ENCODE measurements at places on chromosomes 7 and 10.

DNA sequence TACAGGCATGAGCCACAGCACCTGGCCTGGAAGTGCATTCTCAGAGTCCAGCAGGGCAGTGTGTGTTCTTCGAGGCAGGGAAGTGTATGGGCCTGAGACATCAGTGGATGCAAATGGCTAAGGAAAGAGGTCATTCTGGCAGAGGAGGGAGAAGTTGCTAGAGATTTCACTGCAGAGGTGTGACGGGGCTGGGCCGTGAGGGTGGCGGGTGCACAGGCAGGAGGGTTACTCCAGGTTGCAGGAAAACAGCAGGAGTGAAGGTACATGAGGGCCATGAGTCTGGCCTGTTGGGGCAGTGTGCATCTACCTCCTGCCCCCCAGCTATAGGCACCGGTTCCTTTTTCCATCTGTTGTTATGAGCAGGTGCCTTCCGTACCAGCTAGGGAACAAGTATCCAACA, 29.3 kb downstream of the COL26A1 start:
- no peaks in the 10 kb centered on the region for H3K36me3 ChIP-seq
- no peak for DNase-seq
- no peaks in the 10 kb centered on the region for H3K27me3 ChIP-seq
- no peak overlapping the region for H3K27ac ChIP-seq
- no peak overlapping the region for H3K4me3 ChIP-seq

DNA sequence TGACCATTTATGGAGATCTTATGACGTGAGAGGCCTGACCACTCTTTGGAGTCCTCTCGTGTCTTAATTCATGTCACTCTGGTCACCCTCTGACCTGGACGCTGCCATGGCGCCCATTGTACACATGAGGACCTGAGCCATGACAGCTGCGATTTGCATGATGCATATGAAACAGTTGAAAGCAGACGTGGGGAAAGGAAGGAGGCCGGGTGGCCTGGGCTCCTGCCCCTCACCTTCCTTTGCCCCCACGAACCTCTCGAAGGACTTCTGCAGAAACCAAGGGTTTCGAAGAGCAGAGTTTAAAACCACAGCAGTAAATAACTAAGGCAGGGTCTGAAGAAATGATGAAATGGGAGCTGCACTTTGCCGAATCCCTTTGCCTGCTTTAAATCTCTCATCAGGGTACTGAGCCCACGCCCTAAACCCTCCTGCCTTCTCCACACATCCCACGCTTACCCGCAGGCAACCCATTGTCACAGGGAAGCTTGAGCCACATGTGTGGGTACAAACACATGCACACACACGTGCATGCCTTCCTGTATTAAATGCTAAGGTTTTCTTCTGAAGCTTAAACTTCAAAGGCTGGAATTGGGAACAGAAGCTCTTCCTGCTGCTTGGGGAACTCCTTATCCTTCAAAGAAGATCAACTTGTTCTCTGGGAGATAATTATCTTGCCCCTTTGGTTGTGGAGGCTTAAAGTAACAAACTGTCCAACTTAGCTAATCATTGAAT, 11.7 kb upstream of the CALML3 start:
- no peak overlapping the region for H3K27ac ChIP-seq
- no peaks in the 10 kb centered on the region for H3K4me1 ChIP-seq
- H3K4me3 ChIP-seq, result no peak overlapping the region
- DNase-seq, result no peak
- no peaks in the 10 kb centered on the region for H3K36me3 ChIP-seq
- H3K27me3 ChIP-seq, result no peaks in the 10 kb centered on the region

DNA sequence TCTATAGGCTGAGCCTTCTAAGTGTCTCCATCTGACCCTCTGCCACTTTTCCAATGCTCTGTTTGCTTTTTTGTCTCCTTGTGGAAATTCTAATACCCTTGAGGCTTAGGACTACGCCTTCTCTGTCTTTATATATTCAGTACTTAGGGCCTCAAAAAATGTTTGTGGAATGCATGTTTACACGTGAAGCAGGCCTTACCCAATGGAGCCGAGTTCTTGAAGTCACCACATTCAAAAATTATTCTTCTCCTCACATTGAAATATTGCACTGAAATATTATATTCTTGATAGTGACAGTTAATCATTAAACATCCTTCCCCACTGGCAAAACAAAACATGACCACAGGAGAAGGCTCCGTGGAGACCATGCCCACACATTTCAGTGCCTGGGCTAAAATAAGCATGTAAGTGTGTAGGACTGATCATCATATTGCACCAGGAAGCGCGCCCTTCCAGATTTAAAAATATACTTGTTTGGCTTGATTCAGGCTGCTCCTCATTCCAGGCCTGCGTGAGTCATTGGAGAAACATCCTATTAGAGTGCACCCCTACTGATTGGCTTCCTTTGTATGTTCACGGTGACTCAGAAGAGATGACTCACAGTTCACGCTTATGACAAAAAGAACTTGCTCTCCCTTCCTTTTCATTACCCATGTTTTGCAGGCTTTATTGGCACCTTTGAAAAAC, 307.4 kb upstream of the AOAH start:
- peak; percentile 85 for DNase-seq
- no peak overlapping the region for H3K4me3 ChIP-seq
- peak overlapping the region; percentile 67 for H3K27ac ChIP-seq
- no peaks in the 10 kb centered on the region for H3K36me3 ChIP-seq

DNA sequence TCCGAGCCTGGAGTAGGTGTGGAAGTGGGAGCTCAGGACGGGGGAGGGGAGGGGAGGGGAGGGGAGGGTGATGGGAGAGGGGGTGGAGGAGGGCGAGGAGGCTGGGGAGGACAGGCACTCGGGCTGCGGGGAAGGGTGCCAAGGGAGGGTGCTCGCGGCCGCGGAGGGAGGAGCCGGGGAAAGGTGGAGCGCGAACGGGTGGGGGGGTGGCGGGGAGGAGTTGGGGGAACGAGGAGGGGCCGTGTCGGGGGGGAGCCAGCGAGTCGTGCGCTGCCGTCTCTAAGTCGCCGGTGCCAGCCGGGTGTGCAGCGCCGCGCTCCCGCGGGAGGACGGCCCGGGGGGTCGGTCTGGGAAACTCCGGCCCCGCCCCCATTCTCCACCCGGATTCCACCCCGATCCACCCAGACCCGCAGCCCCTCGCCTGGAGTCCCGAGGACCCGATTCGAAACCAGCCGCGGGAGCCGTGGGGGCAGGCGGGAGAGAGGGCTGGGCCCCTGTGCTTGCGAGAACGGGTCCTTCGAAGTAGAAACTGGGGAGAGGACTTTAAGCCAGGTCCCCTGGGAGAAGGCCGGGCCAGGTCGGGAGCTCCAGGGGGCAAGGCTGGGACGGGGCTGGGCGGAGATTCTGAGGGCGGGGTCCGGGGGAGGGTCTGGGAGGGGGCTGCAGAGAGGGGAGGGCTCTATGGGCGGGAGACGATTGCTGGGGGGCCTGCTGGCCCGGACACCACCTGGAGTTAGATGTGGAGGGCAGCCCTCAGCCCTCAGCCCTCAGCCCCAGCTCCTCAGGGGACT, at the start of gene ZNF467:
TSS of gene ZNF467 (minus strand) at position 143 of the 791 bp plus-strand sequence. CDS start 2,556 bp downstream, outside the sequence.
- H3K4me1 ChIP-seq, result no peaks in the 10 kb centered on the region
- peak; percentile 47 for DNase-seq
- H3K36me3 ChIP-seq, result no peaks in the 10 kb centered on the region
- peak within 1 kb of the TSS; percentile 46 for H3K4me3 ChIP-seq

- H3K27me3 ChIP-seq, result no peaks in the 10 kb centered on the region
- H3K27ac ChIP-seq, result no peak overlapping the region
- H3K36me3 ChIP-seq, result no peaks in the 10 kb centered on the region
- no peaks in the 10 kb centered on the region for H3K4me1 ChIP-seq
- no peak overlapping the region for H3K4me3 ChIP-seq
These were observed 131.7 kb downstream of the SORCS1 start for GRCh38 chr10:107032700-107033401.

- H3K36me3 ChIP-seq, result no peaks in the 10 kb centered on the region
- no peak overlapping the region for H3K4me3 ChIP-seq
- peaks cover 86% of the 10 kb centered on the region for H3K27me3 ChIP-seq
- no peak overlapping the region for H3K27ac ChIP-seq
These were observed 7.3 kb upstream of the MNX1 start for GRCh38 chr7:157017603-157018327.

GRCh38 chr10:126496771-126497545, 108.7 kb upstream of the ADAM12 start:
- H3K27me3 ChIP-seq, result no peaks in the 10 kb centered on the region
- H3K27ac ChIP-seq, result no peak overlapping the region
- H3K4me3 ChIP-seq, result no peak overlapping the region

DNA sequence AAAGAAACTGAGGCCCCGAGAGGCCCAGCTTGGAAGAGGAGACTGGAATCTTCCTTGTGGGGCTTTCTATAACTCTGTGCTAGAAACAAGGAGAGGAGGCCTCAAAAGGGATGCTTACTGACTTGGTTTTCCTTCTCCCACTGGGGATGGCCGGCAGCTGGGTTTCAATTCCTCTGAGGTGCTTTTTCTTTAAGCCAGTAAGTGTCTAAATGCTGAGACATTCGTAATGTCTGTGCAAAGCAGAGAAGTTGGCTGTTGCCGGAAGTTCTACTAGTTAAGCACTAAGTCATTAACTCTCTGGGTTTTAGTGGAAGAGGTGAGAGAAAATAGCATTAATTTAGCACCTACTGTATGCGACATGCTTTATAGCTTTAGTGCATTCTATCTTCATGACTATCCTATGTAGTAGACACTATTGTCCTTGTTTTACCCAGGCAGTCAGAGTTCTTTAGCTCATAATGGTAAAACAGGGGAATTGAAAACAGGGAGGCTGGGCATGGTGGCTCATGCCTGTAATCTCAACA, 135.2 kb downstream of the RGS10 start:
- no peak for DNase-seq
- H3K27ac ChIP-seq, result no peak overlapping the region
- H3K4me1 ChIP-seq, result no peaks in the 10 kb centered on the region
- H3K4me3 ChIP-seq, result no peak overlapping the region

GRCh38 chr7:153354071-153354470, 594.5 kb downstream of the ACTR3B start:
- no peak overlapping the region for H3K4me3 ChIP-seq
- no peaks in the 10 kb centered on the region for H3K36me3 ChIP-seq
- DNase-seq, result no peak
- no peaks in the 10 kb centered on the region for H3K27me3 ChIP-seq
- H3K27ac ChIP-seq, result no peak overlapping the region

DNA sequence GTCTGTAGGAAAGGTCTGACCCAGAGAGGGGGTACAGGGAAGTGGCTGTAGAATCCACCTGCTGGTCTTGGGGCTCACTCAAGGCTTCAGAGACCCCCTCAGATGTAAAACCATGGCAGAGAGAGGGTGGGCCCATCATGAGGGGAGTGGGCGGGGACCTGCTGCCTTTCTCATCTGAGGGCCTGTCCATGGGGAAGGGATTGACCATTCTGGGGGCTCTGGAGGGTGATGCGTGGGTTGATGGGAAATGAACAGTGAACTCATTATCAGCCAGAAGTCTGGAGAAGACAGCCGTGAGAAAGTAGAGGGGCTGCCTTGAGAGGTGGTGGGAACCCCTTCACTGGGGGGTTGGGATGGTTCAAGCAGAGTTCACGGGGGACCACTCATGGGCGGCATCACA, 66.8 kb downstream of the MINDY4 start:
- no peaks in the 10 kb centered on the region for H3K4me1 ChIP-seq
- H3K27me3 ChIP-seq, result no peaks in the 10 kb centered on the region
- H3K27ac ChIP-seq, result no peak overlapping the region
- no peak for DNase-seq
- no peaks in the 10 kb centered on the region for H3K36me3 ChIP-seq

DNA sequence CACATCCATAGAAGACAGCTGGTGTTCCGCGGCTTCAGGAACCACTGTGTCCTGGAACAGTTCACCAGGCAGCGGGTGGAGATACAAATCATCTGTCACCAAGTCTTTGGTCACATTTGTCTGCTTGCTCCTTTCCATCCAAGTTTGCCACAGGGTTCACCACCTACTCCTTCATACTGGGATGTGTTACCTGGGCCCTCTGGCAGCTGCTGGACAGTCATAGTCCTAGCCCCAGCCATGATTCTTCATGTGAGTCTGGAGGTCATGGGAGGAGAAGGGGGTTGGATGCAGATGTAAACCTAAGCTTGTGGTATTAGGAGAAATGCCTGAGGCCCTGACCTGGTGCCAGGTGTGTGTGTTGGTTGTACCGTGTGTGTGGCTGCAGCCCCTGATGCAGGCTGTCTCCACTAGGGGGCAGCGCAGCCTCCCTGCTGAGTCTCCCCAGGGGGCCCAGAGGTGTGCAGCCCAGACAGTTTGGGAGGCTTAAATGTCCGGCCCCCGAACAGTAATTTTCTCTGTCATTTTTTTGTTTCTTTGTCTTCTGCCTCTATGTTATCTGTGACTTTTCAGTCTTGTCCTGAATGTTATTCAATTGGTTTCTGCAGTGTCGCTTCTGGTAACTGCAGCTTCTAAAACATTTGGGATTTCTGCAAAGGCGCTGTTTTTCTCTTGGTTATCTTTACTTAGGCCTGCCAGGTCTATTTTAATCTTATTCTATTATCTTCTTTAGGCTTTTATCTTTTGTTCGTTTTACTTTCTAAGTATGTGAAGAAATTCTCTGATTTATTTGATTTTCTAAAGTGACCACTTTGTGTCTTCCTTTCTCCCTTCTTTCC, 14.8 kb downstream of the NPS start:
- no peaks in the 10 kb centered on the region for H3K4me1 ChIP-seq
- H3K4me3 ChIP-seq, result no peak overlapping the region
- H3K36me3 ChIP-seq, result no peaks in the 10 kb centered on the region
- H3K27ac ChIP-seq, result no peak overlapping the region
- no peak for DNase-seq

DNA sequence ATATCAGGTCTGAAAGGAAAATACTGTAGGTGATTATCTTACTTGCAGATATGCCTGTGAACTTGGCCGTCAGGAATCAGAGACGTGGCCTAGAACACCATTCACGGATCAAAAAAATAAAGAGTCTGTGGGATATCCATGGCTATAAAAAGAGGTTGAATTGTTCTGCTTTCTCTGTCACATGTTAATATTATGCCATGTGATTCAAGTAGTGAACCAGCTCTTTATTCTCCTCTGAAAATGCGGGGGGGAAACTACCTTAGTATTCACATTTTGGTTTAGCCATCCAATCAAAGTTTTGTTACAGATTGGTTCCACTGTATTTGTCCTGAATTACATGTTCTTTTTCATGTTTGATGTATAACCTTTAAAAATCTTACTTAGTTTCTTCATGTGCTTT, 120.5 kb downstream of the CCNY start:
- no peaks in the 10 kb centered on the region for H3K27me3 ChIP-seq
- H3K4me1 ChIP-seq, result peaks cover 18% of the 10 kb centered on the region
- H3K27ac ChIP-seq, result no peak overlapping the region
- no peak overlapping the region for H3K4me3 ChIP-seq
- H3K36me3 ChIP-seq, result no peaks in the 10 kb centered on the region

DNA sequence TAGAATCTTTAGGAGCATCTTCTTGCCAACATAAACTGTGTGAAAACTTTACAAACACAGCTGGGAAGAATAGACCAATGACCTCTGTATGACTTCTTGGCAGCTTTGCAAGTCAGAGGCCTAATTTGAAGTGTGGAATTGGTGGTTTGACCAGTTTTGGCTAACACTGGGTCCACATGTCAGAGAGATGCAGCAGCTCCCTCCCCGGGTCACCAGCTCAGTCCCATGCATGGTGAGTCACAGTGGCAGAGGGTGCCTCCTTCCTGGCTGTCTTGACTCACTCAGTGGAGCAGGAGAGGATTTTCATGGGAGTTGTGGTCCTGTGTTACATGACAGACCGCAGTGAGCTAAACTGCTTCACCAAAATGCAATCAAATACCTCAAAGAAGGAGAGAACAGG, 8.2 kb upstream of the STARD3NL start:
- H3K4me1 ChIP-seq, result no peaks in the 10 kb centered on the region
- H3K27ac ChIP-seq, result no peak overlapping the region

- H3K4me3 ChIP-seq, result no peak overlapping the region
- no peaks in the 10 kb centered on the region for H3K27me3 ChIP-seq
- no peak overlapping the region for H3K27ac ChIP-seq
- peaks cover 23% of the 10 kb centered on the region for H3K4me1 ChIP-seq
- H3K36me3 ChIP-seq, result no peaks in the 10 kb centered on the region
These were observed 240.4 kb downstream of the ARL4A start for GRCh38 chr7:12927635-12928434.
